ENCODE measurements at places on chromosomes 1 and 21. TPM values are rescaled to one million over a fixed set of nuclear protein-coding genes. Genes with fewer than 3 reads are reported as not detected.

DNA sequence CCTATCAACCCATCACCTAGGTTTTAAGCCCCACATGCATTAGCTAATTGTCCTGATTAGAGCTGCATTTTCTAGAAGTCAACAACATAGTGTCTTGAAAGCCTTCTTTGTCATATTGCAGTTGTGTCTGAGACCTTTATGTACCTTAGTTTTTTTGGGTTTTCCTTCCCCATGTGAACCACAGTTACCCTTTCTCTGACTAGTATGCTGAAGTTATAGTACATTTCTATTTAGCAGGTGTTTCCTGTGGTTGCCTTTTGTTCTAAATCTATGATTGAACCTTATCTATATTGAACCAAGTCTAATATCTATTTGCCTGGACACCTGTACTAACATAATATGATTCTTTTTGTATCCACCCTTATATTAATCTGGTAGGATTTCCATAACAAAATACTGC lies 135.6 kb downstream of the ST6GALNAC3 start:
- no peaks in the 10 kb centered on the region for H3K4me1 ChIP-seq
- no peaks in the 10 kb centered on the region for H3K36me3 ChIP-seq
- H3K27ac ChIP-seq: no peak overlapping the region
- H3K4me3 ChIP-seq: no peak overlapping the region
- DNase-seq: no peak

Gene KIAA1614
- total RNA-seq: 5.6 TPM

DNA sequence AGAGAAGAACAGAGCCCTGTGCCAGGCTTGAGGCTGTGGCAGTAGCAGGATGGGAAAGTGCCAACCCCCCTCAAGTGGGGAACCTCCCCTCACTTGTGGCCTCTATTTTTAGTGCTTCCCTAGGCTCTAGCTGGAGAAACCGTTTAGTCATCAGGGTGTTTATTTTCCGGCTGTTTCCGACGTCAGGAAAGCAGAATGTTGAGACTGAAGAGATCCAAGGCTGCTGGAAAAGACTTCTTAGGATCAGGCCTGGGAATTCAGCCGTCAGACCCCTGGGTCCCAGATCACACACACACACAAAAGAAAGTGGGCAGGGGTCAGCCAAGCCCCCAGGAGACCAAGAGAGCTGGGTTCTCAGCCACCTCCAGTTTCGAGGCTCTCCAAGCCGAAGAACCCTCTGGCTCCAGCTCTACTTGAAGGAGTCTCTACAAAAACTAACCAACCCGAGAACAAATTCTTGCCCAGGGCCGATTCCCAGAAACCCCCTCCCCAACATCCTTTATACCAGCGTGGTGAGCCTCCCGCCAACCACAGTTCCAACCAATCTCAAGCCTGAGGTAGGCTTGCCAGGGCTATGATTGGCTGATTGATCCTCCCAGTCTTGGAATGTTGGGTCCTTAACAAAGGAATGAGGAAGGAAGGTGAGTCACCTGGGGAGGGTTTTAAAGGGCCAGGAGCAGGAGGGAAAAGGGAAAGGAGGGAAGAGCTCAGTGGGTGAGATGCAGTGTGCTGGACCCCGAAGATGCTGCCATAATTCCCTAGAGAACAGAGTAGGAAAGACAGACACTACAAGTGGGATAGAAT lies 2.5 kb upstream of the MEF2D start:
- H3K4me1 ChIP-seq: peaks cover 29% of the 10 kb centered on the region
- H3K4me3 ChIP-seq: peak overlapping the region; percentile 26
- DNase-seq: peak; percentile 81
- H3K27me3 ChIP-seq: no peaks in the 10 kb centered on the region
- peak overlapping the region; percentile 100 for H3K27ac ChIP-seq

- H3K27ac ChIP-seq: no peak overlapping the region
- H3K4me3 ChIP-seq: no peak overlapping the region
- H3K4me1 ChIP-seq: no peaks in the 10 kb centered on the region
- no peaks in the 10 kb centered on the region for H3K36me3 ChIP-seq
- no peaks in the 10 kb centered on the region for H3K27me3 ChIP-seq
These were observed 23.4 kb upstream of the DR1 start for GRCh38 chr1:93322349-93322748.

Gene ERG
- 7.0 TPM for total RNA-seq

DNA sequence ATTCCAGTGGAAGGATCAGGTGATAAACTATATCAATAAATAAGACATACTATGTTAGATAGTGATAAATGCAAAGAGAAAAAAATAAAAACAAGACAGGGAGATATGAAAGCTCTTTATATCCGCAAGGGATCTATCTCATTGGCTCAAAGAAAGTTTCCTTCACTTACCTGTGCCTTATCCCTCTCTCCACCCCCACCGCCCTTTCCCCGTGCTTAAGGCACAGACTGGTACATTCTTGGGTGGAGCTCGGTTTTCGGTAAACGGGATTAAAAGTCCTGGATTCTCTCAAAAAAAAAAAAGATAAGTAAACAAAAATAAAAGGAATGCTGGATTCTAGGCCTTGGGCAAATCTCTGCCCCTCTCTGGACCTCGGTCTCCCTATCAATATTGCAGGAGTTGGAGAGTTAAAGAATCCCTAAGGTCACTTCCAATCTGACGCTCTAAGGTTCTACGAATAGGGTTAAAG lies 593 bp upstream of the DNAJC16 start:
- H3K27ac ChIP-seq: peak overlapping the region; percentile 97
- peak; percentile 58 for DNase-seq
- no peaks in the 10 kb centered on the region for H3K27me3 ChIP-seq

DNA sequence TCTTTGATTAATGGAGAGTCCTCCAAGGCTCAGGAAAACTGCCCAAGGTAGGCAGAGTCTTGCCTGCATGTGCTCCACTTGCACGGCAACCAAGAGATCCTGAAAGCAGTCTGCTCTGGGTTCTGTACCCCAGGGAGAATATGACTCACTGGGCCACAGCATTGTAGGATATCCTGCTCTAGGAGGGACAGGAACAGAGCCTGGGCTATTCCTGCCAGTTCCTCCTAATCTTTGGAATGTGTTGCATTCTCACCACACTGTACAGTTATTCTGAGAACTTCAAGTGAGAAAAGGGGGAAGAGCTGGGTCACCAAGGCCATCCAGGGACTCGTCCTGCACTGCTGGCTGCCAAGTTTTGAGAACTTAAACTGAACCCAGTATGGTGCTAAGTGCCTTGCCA lies 278.5 kb downstream of the MATN1 start:
- no peaks in the 10 kb centered on the region for H3K36me3 ChIP-seq
- no peak overlapping the region for H3K27ac ChIP-seq
- no peak for DNase-seq
- no peaks in the 10 kb centered on the region for H3K27me3 ChIP-seq
- H3K4me3 ChIP-seq: no peak overlapping the region

DNA sequence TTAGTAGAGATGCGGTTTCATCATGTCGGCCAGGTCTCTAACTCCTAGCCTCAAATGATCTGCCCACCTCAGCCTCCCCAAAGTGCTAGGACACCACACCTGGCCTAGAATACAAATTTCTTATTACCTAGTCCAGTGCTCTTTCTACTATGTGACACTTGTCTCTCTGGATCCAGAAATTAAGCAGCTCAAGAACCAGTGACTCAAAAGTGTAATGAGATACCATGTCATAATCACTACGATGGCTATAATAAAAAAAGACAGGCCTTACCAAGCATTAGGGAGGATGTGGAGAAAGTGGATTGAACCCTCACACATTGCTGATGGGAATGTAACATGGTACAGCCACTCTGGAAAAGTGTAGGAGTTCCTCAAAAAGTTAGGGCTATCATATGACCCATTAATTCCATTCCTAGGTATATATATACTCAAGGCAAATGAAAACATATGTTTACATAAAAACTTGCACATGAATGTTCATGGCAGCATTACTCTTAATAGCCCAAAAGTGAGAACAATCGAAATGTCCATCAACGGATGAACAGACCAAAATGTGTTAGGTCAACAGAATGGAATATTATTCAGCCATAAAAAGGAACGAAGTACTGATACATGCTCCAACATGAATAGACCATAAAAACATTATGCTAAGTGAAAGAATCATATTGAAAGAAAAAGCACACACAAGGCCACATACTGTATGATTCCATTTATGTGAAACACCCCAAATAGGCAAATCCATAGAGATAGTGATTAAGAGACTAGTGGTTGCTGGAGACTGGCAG lies 8.3 kb downstream of the TEX38 start:
- no peak for DNase-seq
- H3K27me3 ChIP-seq: no peaks in the 10 kb centered on the region
- H3K4me3 ChIP-seq: no peak overlapping the region
- H3K4me1 ChIP-seq: no peaks in the 10 kb centered on the region
- no peaks in the 10 kb centered on the region for H3K36me3 ChIP-seq

DNA sequence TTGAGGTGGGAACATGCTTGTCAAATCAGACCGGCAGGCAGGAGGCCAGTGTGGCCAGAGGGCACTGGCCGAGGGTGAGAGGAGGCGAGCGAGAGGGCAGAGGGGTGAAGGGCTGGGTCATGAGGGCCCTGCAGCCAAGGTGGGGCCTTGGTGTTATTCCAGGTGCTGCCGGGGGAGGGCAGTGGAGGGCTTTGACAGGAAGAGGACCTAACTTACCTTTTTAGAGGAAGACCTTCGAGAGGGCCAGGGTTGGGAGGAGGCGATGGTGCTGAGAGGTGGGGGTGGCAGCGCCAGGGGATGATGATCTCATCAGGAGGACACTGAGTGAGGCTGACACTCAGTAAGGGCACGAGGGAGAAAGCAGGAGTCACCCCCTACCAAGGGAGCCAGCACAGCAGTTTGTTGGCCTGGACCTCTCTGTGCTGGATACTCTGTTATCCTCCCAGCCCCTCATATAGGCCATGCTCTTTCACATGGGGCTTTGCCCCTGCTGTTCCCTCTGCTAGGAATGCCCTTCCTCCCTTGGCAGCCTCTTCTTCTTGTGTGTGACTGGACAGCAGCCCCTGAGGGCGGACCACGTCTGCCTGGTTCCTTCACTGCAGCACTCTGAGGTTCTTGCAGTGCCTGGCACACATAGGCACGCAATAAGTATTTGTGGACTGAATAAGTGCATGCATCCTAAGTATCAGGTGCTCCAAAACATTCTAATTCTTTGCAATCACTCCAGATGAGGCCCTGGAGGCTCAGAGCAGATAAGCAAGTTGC lies 7.5 kb upstream of the TTC22 start:
- H3K4me1 ChIP-seq: no peaks in the 10 kb centered on the region
- H3K27me3 ChIP-seq: no peaks in the 10 kb centered on the region
- no peak for DNase-seq
- H3K4me3 ChIP-seq: no peak overlapping the region
- no peaks in the 10 kb centered on the region for H3K36me3 ChIP-seq

Gene SLC22A15
- 2.2 TPM for total RNA-seq

GRCh38 chr21:45632637-45633251 lies 10.8 kb upstream of the PCBP3 start:
- no peak overlapping the region for H3K27ac ChIP-seq
- H3K27me3 ChIP-seq: no peaks in the 10 kb centered on the region
- H3K4me3 ChIP-seq: no peak overlapping the region
- no peaks in the 10 kb centered on the region for H3K36me3 ChIP-seq
- no peak for DNase-seq

Gene MAP7D1
- total RNA-seq: 64.1 TPM

Gene MATN1
- total RNA-seq: 0.72 TPM

GRCh38 chr21:28811860-28812259 lies 180.8 kb downstream of the LTN1 start:
- H3K4me1 ChIP-seq: no peaks in the 10 kb centered on the region
- no peaks in the 10 kb centered on the region for H3K36me3 ChIP-seq
- DNase-seq: no peak
- no peaks in the 10 kb centered on the region for H3K27me3 ChIP-seq

Gene C8B
- 0.13 TPM for total RNA-seq

- no peaks in the 10 kb centered on the region for H3K27me3 ChIP-seq
- H3K36me3 ChIP-seq: no peaks in the 10 kb centered on the region
- H3K27ac ChIP-seq: no peak overlapping the region
- H3K4me1 ChIP-seq: no peaks in the 10 kb centered on the region
- no peak for DNase-seq
- H3K4me3 ChIP-seq: no peak overlapping the region
These were observed 380.0 kb downstream of the DSCAM start for GRCh38 chr21:40466893-40467483.

- peak overlapping the region; percentile 72 for H3K4me3 ChIP-seq
- no peak for DNase-seq
- no peaks in the 10 kb centered on the region for H3K27me3 ChIP-seq
- peaks cover 11% of the 10 kb centered on the region for H3K4me1 ChIP-seq
- H3K36me3 ChIP-seq: no peaks in the 10 kb centered on the region
These were observed 673 bp upstream of the DHCR24 start for GRCh38 chr1:54887665-54888071.

Gene MNDA
- total RNA-seq: 26.5 TPM

Gene CBR3
- total RNA-seq: 6.7 TPM

Gene KLF17
- 0.40 TPM for total RNA-seq

- H3K36me3 ChIP-seq: no peaks in the 10 kb centered on the region
- DNase-seq: no peak
- no peaks in the 10 kb centered on the region for H3K27me3 ChIP-seq
- H3K4me1 ChIP-seq: no peaks in the 10 kb centered on the region
- H3K27ac ChIP-seq: no peak overlapping the region
These were observed 496.9 kb downstream of the NEGR1 start for GRCh38 chr1:71785450-71785849.

DNA sequence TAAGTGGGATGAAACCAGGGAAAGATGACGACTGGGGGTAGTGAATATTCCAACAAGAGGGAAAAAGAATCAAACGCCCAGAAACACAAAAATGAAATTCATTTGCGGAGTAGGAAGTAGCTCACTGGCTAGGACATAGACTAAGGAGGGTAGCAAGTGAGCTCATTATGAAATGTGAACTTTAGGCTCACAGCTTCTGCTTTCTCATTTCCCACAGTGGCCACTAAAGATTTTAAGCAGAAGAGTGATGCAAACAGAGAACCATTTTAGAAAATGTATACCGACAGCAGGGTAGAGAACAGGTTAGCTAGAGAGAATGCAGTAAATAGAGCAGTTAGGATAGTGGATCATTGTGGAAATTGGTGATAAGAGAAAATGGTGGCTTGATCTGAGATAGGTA lies 3.5 kb downstream of the CD48 start:
- H3K4me3 ChIP-seq: no peak overlapping the region
- no peaks in the 10 kb centered on the region for H3K36me3 ChIP-seq
- H3K27me3 ChIP-seq: no peaks in the 10 kb centered on the region
- H3K4me1 ChIP-seq: no peaks in the 10 kb centered on the region
- DNase-seq: no peak

Gene LYPD8
- not detected for total RNA-seq

- no peaks in the 10 kb centered on the region for H3K4me1 ChIP-seq
- no peaks in the 10 kb centered on the region for H3K36me3 ChIP-seq
- no peak overlapping the region for H3K4me3 ChIP-seq
- no peak overlapping the region for H3K27ac ChIP-seq
These were observed 29.8 kb upstream of the RCOR3 start for GRCh38 chr1:211229365-211229759.

GRCh38 chr1:234925440-234926263 lies 203.0 kb downstream of the TOMM20 start:
- DNase-seq: no peak
- no peaks in the 10 kb centered on the region for H3K27me3 ChIP-seq
- no peaks in the 10 kb centered on the region for H3K36me3 ChIP-seq
- H3K4me3 ChIP-seq: no peak overlapping the region

Gene NFASC
- 19.0 TPM for total RNA-seq

DNA sequence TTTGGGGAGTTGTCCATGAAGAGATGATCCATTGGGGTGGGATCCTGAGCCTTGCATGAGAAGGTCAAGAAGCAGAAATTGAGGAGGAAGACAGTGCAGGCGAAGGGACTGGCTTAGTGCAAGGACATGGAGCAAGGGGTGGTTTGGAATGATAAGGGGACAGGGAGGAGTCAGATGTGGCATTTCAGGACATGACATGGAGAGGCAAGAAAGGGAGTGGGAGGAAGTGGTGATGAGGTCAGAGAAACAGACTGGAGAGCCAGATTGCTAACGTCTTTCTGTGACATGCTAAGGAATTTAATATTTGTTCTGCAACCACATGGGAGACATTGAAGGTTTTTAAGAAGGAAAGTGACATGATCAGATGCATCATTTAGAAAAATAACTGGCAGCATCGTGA lies 346.8 kb upstream of the FMN2 start:
- H3K27me3 ChIP-seq: no peaks in the 10 kb centered on the region
- DNase-seq: no peak
- no peak overlapping the region for H3K4me3 ChIP-seq
- H3K27ac ChIP-seq: no peak overlapping the region

Data from ovary (tissue), 10 donors.